ENCODE measurements at places on chromosomes 2 and 18.

- no peak for DNase-seq
- peaks cover 26% of the 10 kb centered on the region for H3K4me1 ChIP-seq
- H3K4me3 ChIP-seq = no peak overlapping the region
- H3K36me3 ChIP-seq = no peaks in the 10 kb centered on the region
- H3K27ac ChIP-seq = peak overlapping the region; percentile 3
Measured at GRCh38 chr2:100812116-100812515, 7.8 kb upstream of the NPAS2 start.

DNA sequence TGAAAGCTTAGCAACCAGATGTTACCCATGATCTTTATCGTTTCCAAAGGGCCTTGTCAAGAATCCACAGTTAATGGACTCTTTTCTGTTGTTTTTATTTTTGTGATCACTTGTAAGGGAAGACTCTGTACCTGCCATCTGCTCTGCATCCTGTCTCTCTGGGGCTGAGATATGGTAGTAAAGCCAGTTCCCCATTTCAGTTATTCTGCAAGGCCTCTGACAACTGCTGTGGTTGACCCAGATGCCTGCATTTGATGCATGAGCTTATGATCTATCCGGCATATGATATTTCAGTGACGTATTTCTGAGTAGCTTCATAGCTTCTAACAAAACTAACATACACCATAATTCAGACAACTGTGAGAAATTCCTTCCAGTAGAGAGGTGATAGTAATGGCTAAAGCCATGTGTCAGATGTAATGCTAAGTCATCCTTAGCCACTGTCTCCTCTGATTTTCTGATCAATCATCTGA is 105.1 kb downstream of the TPO start:
- H3K27me3 ChIP-seq = no peaks in the 10 kb centered on the region
- DNase-seq = no peak
- H3K4me3 ChIP-seq = no peak overlapping the region
- peaks cover 16% of the 10 kb centered on the region for H3K4me1 ChIP-seq
- H3K27ac ChIP-seq = peak overlapping the region; percentile 31
- no peaks in the 10 kb centered on the region for H3K36me3 ChIP-seq

GRCh38 chr18:56233595-56233994 is 404.8 kb downstream of the TXNL1 start:
- no peaks in the 10 kb centered on the region for H3K4me1 ChIP-seq
- no peaks in the 10 kb centered on the region for H3K36me3 ChIP-seq
- no peak overlapping the region for H3K4me3 ChIP-seq

- H3K27ac ChIP-seq = peak overlapping the region; percentile 100
- H3K27me3 ChIP-seq = no peaks in the 10 kb centered on the region
- peak overlapping the region; percentile 99 for H3K4me3 ChIP-seq
- H3K4me1 ChIP-seq = peaks cover 29% of the 10 kb centered on the region
- peaks cover 42% of the 10 kb centered on the region for H3K36me3 ChIP-seq
Measured at GRCh38 chr2:105338020-105338385, 663 bp downstream of the C2orf49 start.

DNA sequence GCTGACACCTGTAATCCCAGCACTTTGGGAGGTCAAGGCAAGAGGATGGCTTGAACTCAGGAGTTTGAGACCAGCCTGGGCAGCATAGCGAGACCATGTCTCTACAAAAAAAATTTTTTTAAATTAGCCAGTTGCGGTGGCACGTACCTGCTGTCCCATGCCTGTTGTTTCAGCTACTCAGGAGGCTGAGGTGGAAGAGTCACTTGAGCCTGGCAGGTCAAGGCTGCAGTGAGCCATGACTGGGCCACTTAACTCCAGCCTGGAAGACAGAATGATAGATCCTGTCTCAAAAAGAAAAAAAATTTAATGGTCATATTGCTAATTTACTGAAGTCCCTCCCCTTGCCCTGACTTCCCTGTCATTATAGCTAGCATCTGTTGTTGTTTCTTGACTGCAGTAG is 112.6 kb downstream of the ARHGAP28 start:
- H3K4me3 ChIP-seq = no peak overlapping the region
- no peaks in the 10 kb centered on the region for H3K27me3 ChIP-seq
- no peaks in the 10 kb centered on the region for H3K36me3 ChIP-seq
- no peak for DNase-seq
- no peak overlapping the region for H3K27ac ChIP-seq
- H3K4me1 ChIP-seq = no peaks in the 10 kb centered on the region

GRCh38 chr2:23096906-23097602 is 287.9 kb upstream of the KLHL29 start:
- no peak overlapping the region for H3K27ac ChIP-seq
- H3K4me1 ChIP-seq = no peaks in the 10 kb centered on the region
- DNase-seq = no peak
- H3K36me3 ChIP-seq = no peaks in the 10 kb centered on the region

- H3K27ac ChIP-seq = no peak overlapping the region
- H3K27me3 ChIP-seq = no peaks in the 10 kb centered on the region
- no peak for DNase-seq
- no peak overlapping the region for H3K4me3 ChIP-seq
- no peaks in the 10 kb centered on the region for H3K36me3 ChIP-seq
Measured at GRCh38 chr2:28642796-28643195, 108.8 kb upstream of the PPP1CB start.

DNA sequence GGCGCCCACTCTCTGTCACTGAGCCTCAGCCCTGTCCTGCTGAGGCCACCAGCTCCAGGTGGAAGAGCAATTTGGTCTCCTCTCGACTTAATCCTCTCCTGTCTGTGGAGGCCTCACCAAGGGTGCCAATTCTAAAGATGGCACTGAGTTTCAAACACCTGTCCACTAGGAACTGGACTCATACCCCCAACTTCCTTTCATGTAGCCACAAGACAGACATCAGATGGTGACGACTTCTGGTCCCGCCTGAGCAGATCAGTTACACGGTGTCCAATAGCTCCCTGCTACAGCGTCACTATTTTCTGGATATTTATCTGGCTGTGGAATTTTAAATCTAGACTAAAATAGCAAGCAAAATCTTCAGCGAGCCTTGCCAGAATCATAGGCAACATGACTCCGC is 24.5 kb upstream of the SP5 start:
- H3K4me1 ChIP-seq = no peaks in the 10 kb centered on the region
- peaks cover 7% of the 10 kb centered on the region for H3K27me3 ChIP-seq
- H3K27ac ChIP-seq = no peak overlapping the region

GRCh38 chr2:31234683-31235503 is 941 bp downstream of the EHD3 start:
- H3K4me1 ChIP-seq = peaks cover 9% of the 10 kb centered on the region
- H3K4me3 ChIP-seq = peak overlapping the region; percentile 56
- peaks cover 15% of the 10 kb centered on the region for H3K27me3 ChIP-seq
- no peak overlapping the region for H3K27ac ChIP-seq
- DNase-seq = peak; percentile 5

DNA sequence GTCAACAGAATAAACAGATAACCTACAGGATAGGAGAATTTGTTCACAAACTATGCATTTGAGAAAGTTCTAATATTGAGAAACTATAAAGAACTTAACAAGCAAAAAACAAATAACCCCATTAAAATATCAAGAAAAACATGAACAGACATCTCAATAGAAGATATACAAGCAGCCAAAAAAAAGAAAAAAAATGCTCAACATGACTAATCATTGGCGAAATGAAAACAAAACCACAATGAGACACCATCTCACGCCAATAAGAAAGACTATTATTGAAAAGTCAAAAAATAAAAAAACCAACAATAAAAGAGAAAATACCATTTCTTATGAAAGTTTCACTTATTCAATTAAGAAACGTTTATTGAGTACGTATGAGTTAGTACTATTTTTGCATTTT is 800.5 kb downstream of the CBLN2 start:
- no peak overlapping the region for H3K27ac ChIP-seq
- DNase-seq = no peak
- H3K27me3 ChIP-seq = no peaks in the 10 kb centered on the region
- no peaks in the 10 kb centered on the region for H3K36me3 ChIP-seq
- no peaks in the 10 kb centered on the region for H3K4me1 ChIP-seq

GRCh38 chr2:73243884-73244570 is 9.9 kb downstream of the CCT7 start:
- peaks cover 76% of the 10 kb centered on the region for H3K36me3 ChIP-seq
- DNase-seq = no peak
- no peak overlapping the region for H3K27ac ChIP-seq
- H3K4me3 ChIP-seq = no peak overlapping the region

DNA sequence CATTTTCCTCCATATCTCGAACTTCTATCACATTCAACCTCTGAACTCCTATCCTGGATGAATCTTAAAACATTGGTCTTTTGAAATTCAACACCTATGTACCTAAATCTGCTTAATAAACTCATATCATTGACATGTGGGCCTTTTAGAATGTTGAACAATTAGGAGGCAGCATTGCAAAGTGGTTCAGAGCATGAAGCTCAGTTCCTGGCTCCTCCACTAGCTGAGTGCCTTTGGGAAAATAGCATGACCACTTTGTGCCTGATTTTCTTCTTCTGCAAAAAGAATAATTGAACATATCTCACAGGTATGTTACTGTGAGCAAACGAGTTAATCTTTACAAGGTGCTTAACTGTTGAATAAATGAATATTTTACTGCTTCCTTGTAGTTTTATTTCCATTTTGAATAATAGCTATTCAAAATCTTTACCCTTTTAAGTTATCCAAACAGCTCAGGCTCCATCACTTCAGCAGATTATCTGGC is 14.3 kb upstream of the ITPRID2 start:
- no peak overlapping the region for H3K27ac ChIP-seq
- no peaks in the 10 kb centered on the region for H3K4me1 ChIP-seq
- H3K36me3 ChIP-seq = no peaks in the 10 kb centered on the region
- H3K4me3 ChIP-seq = no peak overlapping the region
- H3K27me3 ChIP-seq = peaks cover 20% of the 10 kb centered on the region

- no peaks in the 10 kb centered on the region for H3K36me3 ChIP-seq
- no peak overlapping the region for H3K27ac ChIP-seq
- no peak for DNase-seq
- H3K4me1 ChIP-seq = no peaks in the 10 kb centered on the region
Measured at GRCh38 chr18:34707670-34708069, 2.4 kb upstream of the DTNA start.

DNA sequence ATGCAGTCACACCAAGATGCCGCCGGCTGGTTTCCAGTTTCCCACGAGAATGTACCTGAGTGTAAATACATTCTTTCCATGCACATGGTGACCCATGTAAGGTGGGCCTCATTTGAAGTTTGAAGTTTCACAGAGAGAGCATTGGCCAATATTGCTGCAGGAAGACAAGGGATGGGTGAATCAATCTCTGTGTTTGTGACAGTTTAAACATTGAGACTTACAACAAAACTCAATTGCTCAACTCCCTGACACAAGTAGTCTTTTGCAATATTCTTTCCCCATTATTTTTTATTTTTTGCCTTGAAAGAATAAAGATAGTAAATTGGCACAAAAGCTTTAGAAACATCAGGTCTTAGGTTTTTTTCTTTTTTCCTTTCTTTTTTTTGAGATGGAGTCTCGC is 5.1 kb downstream of the SERPINB2 start:
- no peak for DNase-seq
- H3K27me3 ChIP-seq = peaks cover 12% of the 10 kb centered on the region
- H3K27ac ChIP-seq = no peak overlapping the region
- H3K4me1 ChIP-seq = peaks cover 1% of the 10 kb centered on the region
- no peak overlapping the region for H3K4me3 ChIP-seq
- H3K36me3 ChIP-seq = no peaks in the 10 kb centered on the region

DNA sequence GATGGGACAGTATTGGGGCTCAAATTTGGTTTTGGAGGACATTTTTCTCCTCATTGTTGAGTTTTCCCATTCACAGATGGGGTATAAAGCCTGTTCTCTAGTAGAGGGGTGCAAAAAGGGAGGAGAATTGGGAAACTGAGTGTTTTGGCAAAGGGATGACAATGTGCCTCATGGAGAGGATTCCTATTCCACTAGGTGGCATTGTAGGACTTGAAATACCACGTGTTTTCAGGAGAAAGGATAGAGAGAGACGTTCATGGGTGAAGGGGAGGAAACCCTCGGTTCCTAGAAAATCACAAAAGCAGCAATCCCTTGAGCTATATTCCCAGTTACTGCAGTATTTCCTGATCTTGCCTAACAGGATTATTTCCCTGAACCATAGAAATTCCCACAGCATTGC is 113.7 kb upstream of the SRD5A2 start:
- no peaks in the 10 kb centered on the region for H3K4me1 ChIP-seq
- H3K4me3 ChIP-seq = no peak overlapping the region
- no peak for DNase-seq
- peaks cover 3% of the 10 kb centered on the region for H3K36me3 ChIP-seq
- H3K27ac ChIP-seq = no peak overlapping the region
- H3K27me3 ChIP-seq = no peaks in the 10 kb centered on the region
